ENCODE measurements at places on chromosomes 4 and X.

DNA sequence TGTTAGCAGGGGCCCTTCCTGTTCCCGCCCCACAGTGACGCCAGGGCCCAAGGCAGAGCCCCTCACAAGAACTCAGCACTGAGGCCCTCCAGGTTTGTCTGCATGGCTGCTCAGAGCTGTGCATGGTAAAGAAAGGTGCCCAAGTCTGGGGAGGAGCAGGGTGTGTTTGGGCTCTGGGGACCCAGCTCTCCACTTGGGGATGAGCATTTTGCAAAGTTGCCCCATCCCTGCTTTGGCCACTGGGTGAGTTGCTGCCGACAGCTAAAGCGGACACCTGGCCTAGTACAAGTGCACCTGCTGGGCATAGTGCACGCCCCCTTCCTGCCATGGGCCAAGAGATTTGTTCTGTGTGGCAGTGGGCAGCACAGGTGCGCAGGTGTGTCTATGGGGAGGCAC lies 2.0 kb upstream of the MXD4 start:
- DNase-seq = no peak

DNA sequence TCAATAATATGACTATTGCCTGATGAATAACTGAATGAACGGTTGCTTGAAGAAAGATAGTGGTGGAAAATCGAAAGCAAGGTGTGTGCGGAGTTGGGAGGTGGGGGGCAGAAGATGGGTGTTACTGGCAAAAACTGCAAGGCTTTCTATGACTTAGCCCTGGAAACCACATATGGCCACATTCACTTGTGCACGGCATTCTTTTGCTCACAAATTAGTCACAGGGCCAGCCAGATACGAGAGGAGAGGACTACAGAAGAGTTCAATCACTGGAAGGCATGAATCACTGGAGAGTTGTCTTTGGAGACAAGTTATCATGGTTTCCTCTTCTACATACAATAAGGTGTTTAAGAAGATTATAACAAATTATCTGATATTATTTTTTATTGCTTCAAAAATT lies 626.5 kb upstream of the CPEB2 start:
- no peak for DNase-seq

DNA sequence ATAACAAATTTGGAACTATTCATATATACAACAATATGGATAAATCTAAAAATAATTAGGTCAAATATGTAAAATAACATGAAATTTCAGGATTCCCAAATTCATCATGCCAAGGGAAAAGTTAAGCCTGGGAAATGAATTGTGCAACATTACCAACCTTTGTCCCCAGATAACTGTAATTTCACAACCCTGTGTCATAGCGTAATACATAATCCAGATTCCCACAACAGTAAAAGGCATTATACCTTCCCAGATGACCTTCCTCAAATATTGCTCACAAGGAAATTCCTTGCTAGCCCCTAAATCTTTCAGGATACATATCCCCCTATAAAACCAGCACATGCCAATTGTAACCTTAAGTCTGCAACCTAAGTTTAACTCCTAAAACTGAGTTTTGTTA lies 32.9 kb upstream of the RAB40A start:
- DNase-seq = no peak

- no peak for DNase-seq
These were observed 220.4 kb upstream of the FAM47C start for GRCh38 chrX:36787752-36788151.

DNA sequence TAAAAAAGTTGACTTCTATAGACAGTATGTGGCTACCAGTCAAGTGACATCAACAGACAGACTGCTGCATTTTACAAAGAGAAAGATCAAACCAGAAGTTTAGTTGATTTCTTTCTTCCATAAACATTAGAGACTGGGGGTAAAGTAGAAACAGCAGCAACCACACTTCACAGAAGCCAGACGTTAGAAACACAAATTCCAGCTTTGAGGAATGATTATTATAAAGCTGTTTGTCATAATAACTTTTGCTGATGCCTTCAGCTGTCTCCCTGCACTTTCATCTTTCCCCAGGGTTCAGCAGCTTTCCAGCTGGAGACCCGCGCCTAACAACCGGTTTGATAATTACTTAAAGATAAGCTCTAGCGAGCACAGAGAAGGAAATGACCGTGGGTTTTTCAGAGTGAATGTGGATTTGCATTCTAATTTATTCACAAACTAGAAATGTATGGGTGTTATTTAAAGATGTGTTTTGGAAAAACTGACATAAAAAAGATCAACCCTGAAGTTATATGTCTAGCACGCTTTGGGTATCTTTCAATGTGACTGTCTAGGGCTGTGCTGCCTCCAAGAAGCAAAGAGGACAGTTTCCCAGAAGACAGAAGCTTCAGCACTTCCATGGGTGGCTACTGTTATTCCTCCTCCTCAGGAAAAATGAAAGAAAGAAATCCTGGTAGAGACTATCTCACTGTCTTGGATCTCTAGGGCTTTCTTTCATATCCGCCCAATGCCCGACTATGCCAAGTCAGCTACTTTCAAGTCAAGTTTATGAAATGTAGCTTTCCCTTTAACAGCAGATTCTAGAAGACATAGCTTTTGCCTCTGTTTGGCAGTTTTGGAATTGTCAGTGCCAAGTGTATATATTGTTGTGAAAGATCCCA lies 15.0 kb upstream of the ENAM start:
- no peak for DNase-seq

GRCh38 chrX:118654331-118654730 lies 73.1 kb upstream of the IL13RA1 start:
- no peak for DNase-seq

GRCh38 chr4:8113611-8114377 lies 44.8 kb downstream of the ABLIM2 start:
- no peak for DNase-seq

DNA sequence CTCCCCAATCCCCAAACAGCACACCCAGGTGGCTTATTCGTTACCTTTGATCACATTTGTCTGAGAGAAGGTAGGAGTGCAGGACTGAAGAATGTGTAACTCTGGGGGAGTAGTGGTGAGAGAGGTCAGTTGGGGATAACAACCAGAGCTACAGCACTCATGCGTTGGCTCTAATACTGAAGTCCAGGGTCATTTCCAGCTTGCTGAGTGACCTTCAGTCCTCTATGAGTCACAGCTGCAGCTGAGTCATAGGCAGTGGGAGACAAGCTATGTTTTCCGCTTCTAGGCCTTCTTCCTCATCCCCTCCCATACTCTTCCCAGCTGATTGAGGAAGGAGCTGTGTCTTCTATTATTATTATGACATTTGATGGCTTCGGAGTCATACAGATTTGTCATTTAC lies 31.6 kb upstream of the CT47C1 start:
- DNase-seq = peak; percentile 46

DNA sequence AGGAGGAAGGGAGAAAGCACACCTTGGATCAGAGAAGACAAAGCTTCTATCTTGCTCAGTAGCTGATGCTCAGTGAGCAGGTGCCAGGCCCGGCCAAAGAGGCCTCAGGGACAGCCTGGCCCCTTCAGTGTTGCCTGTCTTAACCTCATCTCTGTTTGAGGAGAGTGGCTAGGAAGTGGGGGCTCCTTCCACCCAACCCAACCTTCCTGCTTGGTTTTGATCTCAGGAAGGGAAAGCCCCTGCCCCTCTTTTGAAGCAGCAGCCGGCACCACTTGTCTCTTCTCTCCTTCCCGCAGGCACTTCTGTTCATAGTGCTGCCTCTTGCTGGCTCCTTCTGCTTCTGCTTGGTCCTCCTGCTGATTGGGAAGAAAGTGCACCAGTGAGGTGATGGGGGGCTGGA lies 2.4 kb upstream of the AFF2 start:
- DNase-seq = no peak

DNA sequence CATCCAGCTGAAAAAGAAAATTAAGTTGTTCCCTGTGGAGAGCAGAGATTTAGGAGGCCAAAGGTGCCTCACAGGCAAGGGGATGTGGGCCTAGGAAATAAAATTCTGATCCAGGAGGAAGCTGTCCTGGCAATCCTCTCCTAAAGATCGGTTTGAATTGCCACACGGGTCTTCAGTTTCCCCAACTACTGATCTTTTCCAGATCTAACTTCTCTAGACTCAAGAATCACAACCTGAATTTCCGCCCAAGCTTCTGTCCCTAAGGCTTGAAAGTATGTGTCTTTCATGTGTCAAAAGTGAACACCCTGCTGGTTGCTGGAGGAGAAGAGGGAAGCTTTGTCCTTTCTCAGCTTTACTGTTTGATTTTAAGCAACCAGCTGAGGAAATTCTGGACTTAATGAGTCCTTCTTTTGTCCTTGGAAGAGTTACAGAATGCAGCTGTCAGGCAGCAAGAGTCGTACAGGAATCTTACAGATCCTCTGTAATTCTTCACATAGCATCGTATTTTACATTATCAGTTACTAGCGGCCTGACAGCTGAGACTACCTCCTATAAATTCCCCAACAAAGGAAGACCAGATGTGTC lies 93.8 kb downstream of the INPP4B start:
- no peak for DNase-seq

- DNase-seq = no peak
These were observed at the start of gene STK32B for GRCh38 chr4:5051278-5052203. TSS of gene STK32B (plus strand) at chr4:5051480.

- DNase-seq = no peak
These were observed 260.6 kb upstream of the DIAPH2 start for GRCh38 chrX:96424007-96424406.

DNA sequence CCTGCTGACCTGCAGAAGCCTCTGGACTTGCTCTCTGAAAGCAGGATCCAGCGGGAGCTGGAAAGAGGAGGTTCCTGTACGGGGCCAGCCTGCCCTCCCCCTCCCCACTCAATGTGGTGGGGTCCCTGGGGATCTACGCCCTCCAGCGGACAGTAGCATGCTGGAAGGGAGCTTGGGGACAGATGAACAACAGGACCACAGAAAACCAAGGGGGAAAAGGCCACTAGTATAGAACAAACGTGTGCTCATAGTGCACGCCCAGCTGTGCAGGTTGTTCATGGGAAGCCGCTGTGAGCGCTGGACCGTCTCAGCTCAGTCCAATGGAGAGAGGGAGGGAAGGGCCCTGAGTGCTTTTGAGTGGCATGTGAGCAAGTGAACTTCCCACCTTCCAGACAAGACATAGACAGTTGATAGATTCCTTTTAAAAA lies 15.8 kb downstream of the HMX1 start:
- no peak for DNase-seq

DNA sequence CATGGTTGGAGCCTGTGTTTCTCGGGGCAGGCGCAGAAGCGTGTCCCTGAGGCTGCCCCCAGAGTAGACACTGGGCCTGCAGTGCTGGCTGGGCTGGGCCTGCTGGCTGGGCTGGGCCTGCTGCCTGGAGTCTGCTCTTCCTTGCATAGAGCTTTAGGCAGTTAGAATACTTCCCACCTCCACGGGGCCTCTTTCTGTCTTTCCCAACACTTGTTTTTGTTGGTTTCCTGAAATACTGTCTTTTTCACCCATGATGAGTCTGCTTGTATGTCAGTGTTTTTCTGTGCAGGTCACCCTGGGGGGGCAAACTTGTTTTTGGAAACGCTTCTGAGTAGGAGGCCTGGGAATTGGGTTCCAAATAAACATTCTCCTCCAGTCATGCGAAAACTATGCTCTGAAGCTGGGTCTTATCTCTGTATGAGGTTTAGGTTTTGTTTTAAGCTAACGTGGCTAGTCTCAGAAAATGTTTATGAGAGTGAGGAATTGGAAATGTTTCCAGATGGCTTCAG lies 32.2 kb downstream of the TRMT44 start:
- DNase-seq = peak; percentile 95
